ENCODE measurements at places on chromosomes 16 and 17.

DNA sequence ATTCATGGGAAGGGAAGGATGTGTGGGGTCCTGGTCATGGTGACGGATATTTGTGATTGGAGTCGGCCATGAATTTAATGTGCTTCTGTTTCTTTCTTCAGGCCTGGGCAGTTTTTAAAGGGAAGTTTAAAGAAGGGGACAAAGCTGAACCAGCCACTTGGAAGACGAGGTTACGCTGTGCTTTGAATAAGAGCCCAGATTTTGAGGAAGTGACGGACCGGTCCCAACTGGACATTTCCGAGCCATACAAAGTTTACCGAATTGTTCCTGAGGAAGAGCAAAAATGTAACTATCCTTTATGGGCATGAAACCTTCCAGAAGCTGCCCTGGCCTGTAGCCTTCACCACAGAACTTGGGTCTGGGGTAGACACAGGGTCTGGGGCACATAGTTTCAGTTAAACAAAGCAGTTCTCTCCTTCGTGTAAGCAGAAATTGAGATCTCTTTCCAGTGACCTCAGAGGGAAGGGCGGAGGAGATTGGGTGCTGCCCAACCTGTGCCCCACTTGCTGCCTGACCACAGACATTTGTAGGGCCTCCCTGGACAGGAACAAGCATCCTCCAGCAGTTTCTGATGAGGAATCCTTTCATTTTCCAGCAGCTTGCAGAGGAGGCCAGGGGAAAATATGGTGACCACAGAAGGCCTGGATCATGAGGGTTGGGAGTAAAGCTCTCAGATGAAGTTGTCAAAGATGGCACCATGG, 10.1 kb downstream of the IRF8 start:
- DNase-seq, result no peak

- DNase-seq, result no peak
Observed at GRCh38 chr17:18381158-18381952, 3.8 kb downstream of the EVPLL start.

DNA sequence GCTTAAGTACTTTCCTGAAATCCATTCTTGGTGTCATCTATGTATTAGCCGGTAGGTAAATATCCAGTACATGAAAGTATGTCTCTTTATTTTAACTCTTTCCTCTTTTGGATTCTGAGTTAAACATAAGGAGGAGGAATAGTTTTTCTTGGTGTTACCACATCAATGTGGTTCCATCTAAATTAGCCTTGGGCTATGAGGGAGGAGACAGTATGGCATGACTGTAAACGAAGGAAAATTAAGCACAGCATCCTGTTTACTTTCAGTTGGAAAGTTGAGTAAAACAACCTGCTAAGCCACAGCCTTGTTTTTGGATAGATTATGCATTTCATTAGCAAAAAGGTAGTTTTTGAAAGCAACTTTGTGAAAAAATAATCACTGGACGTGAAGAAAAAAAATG, 693.0 kb upstream of the SOX9 start:
- no peak for DNase-seq

- no peak for DNase-seq
Observed at GRCh38 chr17:36641877-36642845, 40.8 kb downstream of the MRM1 start.

- no peak for DNase-seq
Observed at GRCh38 chr16:986925-987582, 5.5 kb downstream of the SOX8 start.

GRCh38 chr16:53091466-53092211, 36.8 kb downstream of the CHD9 start:
- peak; percentile 89 for DNase-seq

- peak; percentile 84 for DNase-seq
Observed at GRCh38 chr16:35798885-35799426, 2339.5 kb downstream of the TP53TG3F start.

- peak; percentile 12 for DNase-seq
Observed at GRCh38 chr16:88798772-88799455, 4.7 kb upstream of the CDT1 start.

- no peak for DNase-seq
Observed at GRCh38 chr16:1784977-1785845, 2.5 kb downstream of the NUBP2 start.

DNA sequence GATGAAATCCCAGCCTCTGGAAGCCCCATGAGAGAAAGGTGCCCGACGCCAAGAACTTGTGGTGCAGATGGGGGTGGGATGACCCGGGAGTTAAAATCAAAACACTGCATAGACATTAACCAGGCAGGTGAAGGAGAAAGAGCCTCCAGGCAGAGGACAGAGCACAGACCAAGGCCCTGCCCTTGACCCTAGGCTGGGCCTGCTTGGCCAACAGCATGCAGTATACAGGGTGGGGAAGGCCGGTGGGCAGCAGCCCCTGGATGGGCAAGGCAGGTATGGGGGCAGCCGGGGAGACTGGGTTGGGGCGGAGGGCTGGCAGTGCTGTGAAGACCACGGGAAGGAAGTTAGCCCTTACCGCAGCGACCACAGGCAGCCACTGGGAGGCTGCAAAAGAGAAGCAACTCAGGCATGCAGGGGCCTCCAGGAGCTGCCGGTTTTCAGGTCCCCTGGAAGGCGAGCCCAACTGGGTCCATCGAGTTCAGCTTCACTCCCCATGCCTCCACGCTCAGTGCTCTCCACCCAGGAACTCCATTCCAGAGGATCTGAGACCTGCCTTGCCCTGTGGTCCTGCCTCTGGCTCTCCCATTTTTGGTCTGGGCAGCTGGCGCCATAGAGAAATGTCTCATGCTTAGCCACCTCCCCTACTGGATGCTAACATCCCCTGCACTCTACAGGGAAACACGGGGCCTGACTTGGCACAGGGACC, 81.2 kb downstream of the C16orf95 start:
- no peak for DNase-seq

DNA sequence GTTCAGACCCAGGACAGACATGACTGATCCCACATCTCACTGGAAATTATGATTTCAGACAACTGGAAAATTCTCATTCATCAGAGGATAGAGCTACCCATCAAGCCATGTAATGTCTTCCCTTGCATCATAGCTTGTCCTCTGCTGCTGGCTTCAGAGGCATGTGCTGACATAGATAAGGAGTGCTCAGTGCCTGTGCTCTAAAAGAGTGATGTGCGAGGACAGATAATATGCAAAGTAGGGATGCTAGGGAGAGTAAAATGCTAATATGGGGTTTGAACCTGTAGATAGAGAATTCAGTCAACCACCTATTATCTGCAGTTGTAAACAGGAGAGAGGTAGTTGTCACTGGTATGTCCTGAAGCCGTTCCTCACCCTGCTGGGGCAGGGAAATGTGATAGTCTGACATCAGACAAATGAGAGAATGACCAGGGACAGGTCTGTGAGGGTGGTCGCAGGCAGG, 349.7 kb upstream of the CCL2 start:
- DNase-seq, result no peak

- no peak for DNase-seq
Observed at GRCh38 chr17:238071-238963, 56.9 kb upstream of the DOC2B start.

DNA sequence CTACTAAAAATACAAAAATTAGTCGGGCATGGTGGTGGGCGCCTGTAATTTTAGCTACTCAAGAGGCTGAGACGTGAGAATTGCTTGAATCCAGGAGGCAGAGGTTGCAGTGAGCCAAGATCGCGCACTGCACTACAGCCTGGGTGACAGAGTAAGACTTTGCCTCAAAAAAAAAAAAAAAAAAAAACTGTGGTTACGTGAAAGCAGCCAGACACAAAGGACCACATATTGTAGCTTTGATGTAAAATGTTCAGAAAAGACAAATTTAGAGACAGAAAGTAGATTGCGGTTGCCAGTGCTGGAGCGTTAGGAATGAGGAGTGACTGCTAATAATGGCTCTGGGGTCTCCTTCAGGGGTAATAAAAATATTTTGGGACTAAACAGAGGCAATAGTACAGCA, 4.0 kb upstream of the MEAK7 start:
- DNase-seq, result no peak

GRCh38 chr16:67531247-67531646, 2.6 kb downstream of the RIPOR1 start:
- DNase-seq, result peak; percentile 32

- DNase-seq, result no peak
Observed at GRCh38 chr17:74904687-74905409, 11.4 kb upstream of the FADS6 start.

DNA sequence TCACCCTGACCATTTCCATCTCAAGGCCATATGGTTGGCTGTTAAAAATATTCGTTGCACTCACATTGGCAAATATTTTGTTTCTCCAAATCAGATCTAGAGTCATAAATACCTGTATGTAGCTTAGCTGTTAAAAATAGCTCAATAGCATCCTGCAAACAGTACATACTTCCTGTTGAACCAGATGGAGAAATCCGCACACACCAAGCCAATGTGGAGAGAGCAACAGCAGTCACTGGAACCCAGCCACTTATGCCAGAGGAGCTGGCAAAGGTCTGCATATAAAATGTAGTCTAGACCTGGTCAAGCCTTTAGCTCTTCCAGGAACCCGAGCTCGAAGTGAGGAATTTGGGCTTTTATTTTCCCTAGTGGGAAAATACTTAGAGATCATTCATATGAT, 146.4 kb upstream of the KCNJ16 start:
- no peak for DNase-seq

DNA sequence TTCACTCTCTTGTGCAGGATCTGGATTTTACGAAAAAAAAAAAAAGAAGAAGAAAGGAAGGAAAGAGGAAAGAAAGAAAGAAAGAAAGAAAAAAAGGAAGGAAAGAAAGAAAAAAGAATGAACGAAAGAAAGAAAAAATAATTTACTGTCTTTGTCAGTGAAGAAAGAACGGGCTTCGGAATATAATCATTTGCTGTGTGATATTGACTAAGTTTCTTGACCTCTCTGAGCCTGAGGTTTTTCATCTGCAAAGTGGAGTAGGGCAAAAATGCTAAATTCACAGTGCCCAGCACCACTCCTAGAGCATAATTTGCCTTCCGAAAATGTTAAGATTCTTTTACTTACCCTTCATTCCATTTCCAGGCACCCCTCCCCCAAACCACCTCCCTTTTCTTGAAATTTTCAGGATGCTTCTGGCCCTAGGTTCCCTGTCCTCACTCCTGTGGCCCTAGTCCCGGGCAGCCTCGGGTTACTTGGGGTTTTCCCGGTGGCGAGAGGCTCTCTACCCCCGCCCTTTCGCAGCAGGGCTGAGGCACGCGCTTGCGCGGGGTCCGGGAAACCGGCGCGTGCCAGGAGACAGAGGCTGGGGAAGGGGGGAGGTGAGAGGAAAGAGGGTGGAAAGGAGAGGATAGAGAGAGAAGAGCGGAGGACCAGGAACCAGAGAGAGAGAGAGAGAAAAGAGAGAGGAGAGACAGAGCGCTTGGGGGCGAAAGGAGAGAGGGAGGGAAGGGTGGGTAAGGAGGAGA, at the start of gene CNTNAP1:
Gene CNTNAP1 (plus strand): TSS at position 556 of the 746 bp plus-strand sequence. CDS start 299 bp downstream, outside the sequence.
- peak; percentile 87 for DNase-seq

DNA sequence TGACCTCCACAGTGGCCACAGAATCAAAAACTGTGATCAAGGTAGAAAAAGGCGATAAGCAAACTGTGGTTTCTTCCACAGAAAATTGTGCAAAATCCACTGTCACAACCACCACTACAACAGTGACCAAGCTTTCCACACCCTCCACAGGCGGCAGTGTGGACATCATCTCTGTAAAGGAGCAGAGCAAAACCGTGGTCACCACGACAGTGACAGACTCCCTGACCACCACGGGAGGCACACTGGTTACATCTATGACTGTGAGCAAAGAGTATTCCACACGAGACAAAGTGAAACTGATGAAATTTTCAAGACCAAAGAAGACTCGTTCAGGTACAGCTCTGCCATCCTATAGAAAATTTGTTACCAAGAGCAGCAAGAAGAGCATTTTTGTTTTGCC, 83.6 kb downstream of the C17orf58 start:
- no peak for DNase-seq

DNA sequence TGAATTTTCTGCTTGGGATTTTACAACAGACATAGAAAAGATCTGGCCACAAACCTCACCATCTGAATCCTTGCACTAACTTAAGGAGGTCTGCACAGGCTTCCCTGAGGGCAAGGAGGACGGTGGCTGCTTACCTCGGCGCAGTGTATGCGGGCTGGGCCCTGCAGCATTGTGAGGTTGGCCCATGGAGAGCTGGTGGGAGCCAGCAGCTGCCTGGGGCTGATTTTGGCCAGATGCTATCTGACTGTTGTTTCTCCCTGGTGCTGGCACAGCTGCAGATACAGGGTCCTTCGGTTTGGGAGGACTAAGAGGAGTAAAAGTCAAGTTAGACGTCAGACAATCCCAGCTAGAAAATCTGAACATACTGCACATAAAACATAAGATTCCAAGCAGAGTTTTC, 79.8 kb downstream of the ARHGAP17 start:
- DNase-seq, result no peak

GRCh38 chr17:33798308-33798707, 456.8 kb upstream of the CCL2 start:
- DNase-seq, result no peak

DNA sequence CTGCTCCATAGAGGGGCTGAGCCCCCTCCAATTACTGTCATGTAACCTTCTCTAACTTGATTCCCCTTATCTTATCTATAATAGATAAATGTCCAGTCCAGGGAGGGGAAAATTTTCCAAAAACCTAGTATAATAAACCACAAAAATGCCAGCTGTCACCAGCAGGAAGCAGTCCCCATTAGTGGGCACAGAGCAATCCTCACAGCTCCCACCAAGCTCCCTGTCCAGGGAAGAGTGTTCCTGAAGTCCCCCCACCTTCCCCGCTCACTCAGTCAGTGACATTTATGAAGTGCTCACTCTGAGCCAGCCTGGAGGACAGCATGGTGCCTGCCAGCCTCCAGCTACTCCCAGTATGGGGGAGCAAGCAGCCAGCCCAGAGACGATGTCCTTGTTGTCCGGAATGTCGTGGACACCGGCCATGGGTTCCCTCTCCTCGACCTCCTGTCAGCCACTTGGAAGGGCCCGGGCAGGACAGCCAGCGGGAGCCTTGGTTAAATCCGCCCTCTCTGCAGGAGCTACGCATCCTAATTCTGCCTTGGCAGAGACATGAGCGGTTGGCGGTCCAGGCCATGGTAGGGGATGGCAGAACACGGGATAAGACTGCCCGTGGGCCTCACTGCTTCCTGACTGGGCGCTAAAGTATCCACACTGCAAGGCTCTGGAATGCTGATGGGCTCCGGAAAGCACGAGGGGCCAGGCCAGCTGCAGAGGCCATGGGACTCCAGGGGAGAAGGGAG, 102.0 kb upstream of the CDH5 start:
- no peak for DNase-seq

DNA sequence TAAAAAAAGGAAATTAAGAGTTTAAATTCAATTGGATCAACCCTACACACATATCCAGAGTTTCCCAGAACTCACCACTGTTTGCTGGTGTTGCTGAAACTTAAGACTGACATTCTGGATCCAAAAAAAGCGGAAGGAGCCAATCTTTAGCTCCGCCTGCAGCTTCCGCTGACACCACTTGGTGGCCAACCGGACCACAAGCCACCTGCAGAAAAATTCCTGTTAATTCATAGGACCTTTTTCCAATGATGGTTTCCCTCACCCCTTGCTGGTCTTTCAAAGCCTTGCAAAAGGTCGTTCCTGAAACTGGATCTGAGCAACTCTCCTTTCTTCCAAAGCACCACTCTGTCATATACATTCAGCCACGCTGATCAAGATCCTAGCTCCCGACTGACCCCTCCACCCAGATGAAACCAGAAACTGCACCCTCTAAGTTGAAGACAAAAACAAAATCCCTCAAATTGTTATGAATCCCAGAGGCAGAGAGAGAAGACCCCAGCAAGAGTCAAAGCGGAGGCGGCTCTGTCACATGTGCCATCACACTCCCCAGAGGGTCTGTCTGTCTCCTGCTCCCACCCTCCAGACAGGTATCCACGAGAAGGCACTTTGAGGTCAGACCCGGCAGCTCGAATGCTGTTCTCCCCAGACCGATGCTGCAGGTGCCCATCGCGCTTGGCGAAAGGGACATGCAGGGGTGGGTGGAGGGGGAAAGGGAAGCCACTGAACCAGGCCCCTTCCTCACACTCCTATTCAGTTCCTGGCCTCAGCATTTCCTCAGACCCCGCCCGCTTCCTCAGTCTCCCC, 773 bp downstream of the BLTP2 start:
- peak; percentile 77 for DNase-seq

Data from right cardiac atrium (tissue), 5 donors.